ENCODE measurements at places on chromosomes 2 and 18.

GRCh38 chr2:233819884-233820773 is 34.2 kb downstream of the HJURP start:
- DNase-seq = no peak

DNA sequence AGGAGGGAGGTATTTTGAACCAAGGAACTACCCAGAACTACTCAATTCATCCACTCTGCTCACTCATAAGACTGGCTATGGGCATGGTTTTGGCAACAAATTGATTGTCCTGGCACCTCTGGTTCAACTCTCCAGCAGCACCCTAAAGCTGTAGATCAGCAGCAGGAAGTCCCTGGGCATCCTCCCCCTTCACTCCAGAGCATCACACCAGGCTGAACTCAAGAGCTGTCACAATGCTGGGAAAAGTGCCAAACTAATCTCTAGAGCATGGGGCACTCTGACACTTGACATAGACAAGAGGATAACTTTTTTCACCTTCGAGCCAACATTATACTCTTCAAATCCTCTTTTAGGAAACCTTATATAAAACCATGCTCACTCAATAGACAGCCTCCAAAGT is 154.1 kb upstream of the RBBP8 start:
- no peak for DNase-seq

DNA sequence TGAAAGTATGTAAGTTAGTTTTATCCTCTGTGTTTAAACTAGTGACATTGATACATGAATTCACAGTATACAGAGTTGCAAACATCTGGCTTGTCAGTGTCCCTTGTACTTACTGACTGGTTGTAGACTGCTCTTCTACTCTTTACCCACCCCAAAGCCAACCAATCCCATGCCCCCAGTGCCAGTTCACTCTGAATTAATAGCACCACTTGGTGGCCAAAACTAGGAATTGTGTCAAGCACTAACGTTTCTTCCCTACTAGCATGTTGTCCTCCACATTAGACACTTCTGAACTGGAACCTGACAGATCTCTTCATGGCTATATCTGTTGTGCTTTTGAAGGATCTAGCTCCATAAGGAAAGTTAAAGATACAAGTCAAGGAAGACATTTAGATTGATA is 27.2 kb upstream of the OTX1 start:
- DNase-seq = peak; percentile 32

GRCh38 chr2:217362286-217362685 is 502.4 kb upstream of the TNP1 start:
- no peak for DNase-seq

- DNase-seq = no peak
Observed at GRCh38 chr18:76860411-76860810, 38.1 kb downstream of the ZNF236 start.

- no peak for DNase-seq
Observed at GRCh38 chr2:53448591-53448990, 319.0 kb upstream of the CHAC2 start.

GRCh38 chr2:241153616-241154015 is 3.3 kb downstream of the PPP1R7 start:
- no peak for DNase-seq

DNA sequence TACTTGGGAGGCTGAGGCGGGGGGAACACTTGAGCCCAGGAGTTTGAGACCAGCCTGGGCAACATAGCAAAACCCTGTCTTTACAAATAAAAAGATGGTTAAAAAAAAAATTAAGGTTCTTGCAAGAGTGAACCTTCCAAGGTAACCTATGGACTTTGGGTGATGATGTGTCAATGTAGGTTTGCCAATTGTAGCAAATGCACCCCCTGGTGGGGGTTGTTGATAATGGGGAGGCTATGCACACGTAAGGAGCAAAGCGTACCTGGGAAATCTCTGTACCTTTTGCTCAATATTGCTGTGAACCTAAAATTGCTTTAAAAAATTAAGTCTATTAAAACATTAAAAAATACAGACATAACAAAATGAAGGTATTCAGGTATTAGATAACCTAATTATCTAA is 70.4 kb downstream of the CWC22 start:
- no peak for DNase-seq

DNA sequence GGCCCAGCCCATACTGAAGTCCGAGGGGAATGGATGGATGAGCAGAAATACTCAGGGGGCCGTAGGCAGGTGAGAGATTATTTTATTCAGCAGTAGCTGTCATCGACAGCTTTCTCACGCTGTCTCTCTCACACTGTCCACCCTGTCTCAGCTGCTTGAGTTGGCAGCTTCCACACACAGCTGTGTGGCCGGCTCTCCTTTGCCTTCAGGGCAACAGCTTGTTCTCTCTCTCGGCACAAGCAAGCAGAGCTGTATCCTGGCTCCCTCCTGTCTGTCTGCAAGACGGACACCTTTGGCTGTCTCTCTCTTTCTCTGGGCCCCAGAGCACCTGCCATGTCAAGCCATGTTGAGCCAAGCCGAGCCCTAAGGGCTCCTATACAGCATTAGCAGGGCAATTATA is 9.8 kb upstream of the PAPOLG start:
- no peak for DNase-seq

DNA sequence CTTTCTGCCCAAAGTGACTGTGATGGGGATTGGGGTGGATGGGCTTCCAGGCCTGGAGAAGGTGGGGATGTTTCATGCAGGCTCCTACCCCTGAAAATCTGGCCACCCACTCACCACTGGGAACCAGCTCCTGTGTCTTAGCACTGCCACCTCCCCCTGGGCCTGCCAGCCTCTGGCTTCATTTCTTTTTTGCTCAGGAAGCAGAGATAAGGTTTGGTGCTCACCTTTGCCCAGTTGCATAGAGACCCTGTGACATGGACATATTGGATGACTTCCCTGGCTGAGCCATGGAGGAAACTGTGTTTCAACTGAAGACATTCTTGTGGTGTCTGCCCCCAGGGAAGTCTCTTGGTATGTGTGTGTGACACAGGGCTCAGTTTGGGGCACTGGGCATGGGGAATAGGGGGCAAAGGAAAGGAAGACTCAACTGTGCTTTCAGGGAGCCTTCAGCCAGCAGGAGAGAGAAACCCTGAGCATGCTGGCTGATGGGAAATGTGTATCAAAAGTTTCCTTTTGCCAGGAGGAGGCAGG is 16.7 kb downstream of the CTIF start:
- DNase-seq = no peak

DNA sequence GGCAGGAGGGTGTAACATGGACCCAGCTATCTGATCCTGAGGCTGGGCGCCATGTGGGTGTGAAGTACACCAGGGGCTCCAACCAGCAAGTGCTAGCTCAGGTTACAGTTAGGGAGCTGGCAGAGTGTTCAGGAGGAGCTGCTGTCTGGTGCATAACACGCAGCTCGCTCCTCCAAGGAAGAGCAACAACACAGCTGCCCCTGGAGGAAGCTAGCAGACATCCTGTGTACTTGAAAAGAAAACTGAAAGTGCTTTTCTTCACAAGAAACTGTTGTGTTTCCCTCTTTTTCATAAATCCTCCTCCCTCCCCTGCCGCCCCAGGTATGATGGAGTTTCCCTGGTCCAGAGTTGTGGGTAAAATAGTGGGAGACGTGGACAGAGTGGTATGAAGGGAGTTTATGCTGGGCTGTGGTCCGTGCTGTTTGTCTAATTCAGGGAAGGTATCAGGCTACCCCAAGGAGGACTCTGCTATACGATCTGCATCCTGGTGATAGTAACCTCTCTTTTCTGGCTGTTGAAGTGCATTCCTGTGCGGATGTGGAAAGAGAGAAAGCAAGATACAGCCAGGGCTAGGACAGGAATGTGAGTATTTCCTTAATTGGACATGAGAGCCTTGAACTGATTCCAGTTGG is 6.1 kb upstream of the LBH start:
- DNase-seq = peak; percentile 19

- DNase-seq = no peak
Observed at GRCh38 chr2:147416099-147416498, 428.7 kb upstream of the ACVR2A start.

DNA sequence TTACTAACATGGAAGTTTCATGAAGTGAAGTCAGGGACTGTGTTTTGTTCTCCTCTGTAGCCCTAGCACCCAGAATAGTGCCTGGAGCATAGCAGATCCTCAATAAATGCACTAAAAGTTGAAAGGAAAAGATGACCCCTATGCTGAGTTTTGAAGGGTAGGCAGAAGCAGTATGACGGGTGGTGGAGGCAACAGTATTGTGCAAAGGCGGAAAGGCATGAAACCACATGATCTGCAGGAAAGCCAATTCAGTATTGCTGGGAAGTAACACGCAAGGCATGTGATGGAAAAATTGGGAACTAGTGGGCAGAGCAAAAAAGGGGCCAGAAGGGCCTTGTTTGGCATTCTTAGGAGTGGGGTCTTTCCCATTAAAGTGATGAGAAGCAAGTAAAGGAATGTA is 23.1 kb downstream of the DTNB start:
- DNase-seq = no peak

- peak; percentile 48 for DNase-seq
Observed at GRCh38 chr2:118350621-118351020, 262.4 kb downstream of the INSIG2 start.

- no peak for DNase-seq
Observed at GRCh38 chr2:182426918-182427240, at the start of gene PDE1A. Gene PDE1A, minus strand, starts transcription at chr2:182427036.

DNA sequence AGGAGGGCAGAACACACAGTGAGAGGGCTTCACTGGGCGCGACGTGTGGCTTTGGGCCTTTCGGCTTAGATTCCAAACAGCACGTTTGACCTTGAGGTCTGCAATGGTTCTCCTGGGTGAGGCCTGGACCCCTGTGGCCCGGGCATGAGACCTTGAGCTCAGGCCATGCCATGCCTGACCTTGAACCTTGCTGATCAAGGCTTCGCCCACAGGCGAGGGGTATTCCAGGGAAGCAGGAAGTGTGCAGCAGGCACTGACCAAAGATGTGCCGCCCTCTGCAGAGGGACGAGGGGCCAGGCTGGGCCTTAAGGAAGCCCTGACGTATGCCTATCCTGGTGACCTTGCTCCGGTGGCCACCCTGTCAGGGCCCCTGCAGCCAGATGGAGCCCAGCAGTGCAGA is 178.3 kb upstream of the HDAC4 start:
- no peak for DNase-seq

GRCh38 chr2:134149904-134150303 is 104.0 kb upstream of the MGAT5 start:
- DNase-seq = no peak

GRCh38 chr2:236133410-236134012 is 34.7 kb downstream of the GBX2 start:
- DNase-seq = no peak

- no peak for DNase-seq
Observed at GRCh38 chr2:38665854-38666555, at the start of gene GALM. Gene GALM, plus strand, starts transcription at chr2:38666114. Its CDS starts 48 bp downstream, at chr2:38666162.

DNA sequence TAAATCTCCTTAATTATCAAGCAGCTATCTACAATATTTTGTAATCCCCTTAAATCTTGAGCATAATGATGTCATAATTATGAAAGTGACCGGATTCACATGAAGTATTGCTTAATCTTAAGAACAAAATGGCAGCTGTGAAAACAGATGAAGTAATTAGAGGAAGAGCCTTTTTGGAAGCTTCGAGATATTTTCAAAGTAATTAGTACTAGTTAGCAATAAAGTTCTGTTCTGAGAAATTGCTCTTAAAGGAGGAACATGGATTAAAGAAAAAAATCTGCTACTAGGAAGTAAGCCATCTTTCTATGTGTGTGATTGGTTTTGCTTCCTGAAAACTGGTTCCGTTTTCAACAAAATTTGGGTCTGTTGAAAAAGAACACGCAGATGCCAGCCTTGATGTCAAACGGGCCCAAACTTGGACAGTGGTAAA is 18.3 kb downstream of the CLUL1 start:
- no peak for DNase-seq

DNA sequence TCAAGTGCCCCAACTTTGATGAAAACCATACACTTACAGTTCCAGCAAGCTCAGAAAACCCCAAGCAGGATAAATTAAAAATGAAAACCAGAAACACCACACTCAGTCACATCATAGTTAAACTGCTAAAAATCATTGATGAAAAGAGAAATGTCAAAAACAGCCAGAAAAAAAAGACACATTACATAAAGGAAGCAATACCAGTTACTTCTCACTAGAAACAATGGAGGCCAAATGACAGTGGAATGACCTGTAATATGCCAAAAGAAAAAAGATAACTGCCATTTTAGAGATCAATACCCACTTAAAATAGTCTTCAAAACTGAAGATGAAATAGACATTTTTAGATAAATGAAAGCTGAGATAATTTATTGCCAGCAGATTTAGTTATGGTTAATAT is 66.0 kb downstream of the MAP3K20 start:
- no peak for DNase-seq

DNA sequence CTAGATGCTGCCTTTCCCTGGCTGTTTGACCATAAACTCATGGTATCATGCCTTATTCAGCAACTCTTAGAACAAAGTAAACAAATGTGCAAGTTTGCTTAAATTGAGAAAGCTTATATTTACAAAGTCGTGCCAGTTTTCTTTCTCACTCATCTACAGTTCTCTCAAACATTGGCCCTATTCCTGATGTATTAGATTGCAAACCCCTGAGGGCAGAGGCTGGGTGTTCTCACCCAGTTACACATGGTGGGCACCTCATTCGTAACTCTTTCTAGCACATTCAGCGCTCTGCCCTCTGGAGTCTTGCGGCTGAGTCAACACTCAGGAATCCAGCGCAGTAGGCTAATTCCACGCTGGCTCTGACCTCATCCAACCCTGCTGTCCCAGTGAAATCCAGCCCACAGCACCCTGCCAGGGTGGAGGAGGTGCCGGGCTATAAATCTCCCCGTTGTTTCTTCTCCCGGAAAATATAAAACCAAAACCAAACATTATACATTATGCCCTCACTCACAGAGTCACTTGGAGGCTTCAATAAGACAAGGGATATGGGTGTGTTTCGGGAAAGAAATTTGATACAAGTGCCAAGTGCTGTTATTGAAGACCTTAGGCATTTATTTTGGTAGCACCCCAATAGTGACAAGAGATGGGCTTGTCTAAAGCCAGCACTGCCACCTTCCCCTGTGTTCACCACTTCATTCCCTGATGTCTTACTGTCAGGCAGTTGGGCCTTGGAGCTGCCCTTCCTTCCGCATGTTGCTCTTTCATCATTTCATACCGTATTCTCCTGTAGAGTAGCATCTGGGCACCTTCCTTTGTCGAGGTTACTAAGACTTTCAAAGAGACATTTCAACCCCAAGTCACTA is 287.4 kb downstream of the PRKCE start:
- no peak for DNase-seq

- DNase-seq = peak; percentile 52
Observed at GRCh38 chr2:6909431-6910385, 7.5 kb upstream of the RNF144A start.

DNA sequence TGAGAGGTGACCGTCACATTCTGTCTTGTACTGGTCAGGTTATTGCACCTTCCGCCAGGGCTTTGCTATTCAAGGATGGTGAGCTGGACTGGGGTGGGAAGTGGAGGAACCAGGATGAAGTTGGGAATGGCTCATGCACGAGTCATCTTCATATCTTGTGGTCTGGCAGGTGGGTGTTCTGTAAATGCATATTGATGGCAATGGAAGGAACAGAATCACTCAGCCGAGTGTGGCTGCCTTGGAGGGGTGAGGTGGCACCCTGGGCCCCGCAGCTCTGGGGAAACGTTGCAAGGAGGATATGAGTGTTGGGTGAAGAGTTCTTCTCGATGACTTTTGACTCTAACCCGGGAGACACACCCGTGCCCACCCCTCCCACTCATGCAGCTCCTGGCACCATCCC is 1.2 kb downstream of the NEU2 start:
- no peak for DNase-seq

GRCh38 chr2:137607722-137608318 is 356.5 kb upstream of the HNMT start:
- no peak for DNase-seq
